ENCODE measurements at places on chromosomes 3 and 15. TPM values are rescaled to one million over a fixed set of nuclear protein-coding genes. Genes with fewer than 3 reads are reported as not detected.

Gene TTLL13
- not detected for total RNA-seq

Gene DNAH12
- total RNA-seq: not detected

Gene SLC26A6
- 51.2 TPM for total RNA-seq

Gene TRIM42
- total RNA-seq: not detected

Gene SLC22A14
- total RNA-seq: not detected

Gene RAB5A
- 77.7 TPM for total RNA-seq

Gene ATP8B4
- total RNA-seq: 0.24 TPM

Gene CFAP91
- 5.4 TPM for total RNA-seq

Gene P4HTM
- total RNA-seq: 19.1 TPM

DNA sequence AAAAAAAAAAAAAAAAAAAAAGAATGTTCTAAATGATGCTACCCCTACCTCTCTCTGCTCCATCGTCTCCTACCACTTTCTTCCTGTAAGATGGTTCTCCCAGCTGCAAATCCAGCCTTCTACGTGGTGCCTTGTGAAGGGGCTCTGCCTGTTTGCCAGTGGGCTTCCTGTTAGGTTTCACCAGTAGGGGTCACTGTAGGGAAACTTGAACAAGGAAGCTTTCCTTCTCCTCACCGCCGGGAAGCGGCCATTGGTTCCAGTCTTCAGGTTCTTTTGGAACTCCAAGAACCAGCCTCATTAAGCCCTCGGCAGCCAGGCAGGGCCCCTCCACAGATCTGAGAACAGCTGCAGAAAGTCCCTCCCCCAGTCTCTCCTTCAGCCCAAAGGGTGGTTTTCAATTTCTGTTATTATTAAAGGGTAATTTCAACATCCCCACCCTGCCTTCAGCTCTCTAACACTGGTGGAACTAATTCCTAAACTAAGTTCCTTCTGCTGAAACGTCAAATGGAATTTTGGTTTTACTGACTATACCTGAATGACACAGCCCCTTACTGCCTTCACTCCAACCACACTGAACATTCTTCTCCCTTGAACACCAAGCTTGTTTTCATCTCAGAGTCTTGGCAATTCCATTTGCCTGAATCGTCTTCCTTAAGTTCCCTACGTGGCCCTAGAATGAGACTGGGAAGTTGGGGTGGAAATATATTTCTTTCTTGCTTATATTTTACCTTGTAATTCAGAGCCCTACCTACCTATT is 13.5 kb downstream of the MCCC1 start:
- H3K4me1 ChIP-seq: no peaks in the 10 kb centered on the region
- peaks cover 28% of the 10 kb centered on the region for H3K36me3 ChIP-seq
- H3K27me3 ChIP-seq: no peaks in the 10 kb centered on the region
- no peak for DNase-seq
- no peak overlapping the region for H3K4me3 ChIP-seq
- no peak overlapping the region for H3K27ac ChIP-seq

DNA sequence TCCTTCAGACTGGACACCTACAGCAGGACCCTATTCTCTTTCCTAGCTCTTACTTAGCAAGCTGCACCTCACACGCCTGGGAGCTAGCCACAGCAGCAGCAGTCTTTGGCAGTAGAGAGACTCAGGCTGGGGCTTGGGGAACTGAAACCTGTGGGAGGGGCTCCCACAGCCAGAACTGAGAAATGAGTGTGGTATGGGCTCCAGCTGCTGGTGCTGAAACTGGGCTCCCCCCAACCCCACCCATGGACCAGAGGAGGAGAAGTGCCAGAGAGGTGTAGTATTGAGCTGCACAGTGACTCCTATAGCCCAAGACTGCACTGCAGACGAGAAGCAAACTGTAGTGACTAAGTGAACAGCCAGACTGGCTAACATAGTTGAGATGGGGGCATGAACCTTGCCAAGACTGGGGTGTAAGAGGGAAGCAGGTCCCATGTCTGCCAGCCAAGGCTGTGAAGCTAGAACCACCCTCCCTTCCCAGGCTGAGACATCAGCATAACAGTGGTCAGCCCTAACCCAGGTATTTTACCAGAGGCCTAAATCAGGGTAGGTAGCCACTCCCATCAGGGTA is 62.5 kb downstream of the MYO5A start:
- H3K27ac ChIP-seq: no peak overlapping the region
- no peaks in the 10 kb centered on the region for H3K27me3 ChIP-seq
- no peak for DNase-seq
- H3K36me3 ChIP-seq: no peaks in the 10 kb centered on the region
- peaks cover 6% of the 10 kb centered on the region for H3K4me1 ChIP-seq

DNA sequence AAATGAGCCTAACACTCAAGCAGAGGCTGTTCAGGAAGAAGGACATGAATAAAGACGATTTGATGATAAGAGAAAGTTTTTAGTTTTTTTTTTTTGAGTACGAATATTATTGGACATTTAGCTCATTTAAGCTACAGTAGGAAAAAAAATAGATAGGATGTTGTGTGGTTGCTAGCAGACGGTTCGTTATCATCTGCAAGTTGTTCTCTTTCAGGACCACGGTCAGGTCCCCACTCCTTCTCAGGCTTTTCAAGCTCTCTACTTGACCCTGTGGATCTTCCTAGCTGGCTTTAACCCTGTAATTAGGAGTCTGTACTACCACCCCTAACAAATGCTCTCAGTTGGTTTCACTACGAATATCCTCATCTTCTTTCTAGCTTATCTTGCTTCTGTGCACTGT is 1.1 kb downstream of the KCNH8 start:
- peaks cover 5% of the 10 kb centered on the region for H3K4me1 ChIP-seq
- DNase-seq: peak; percentile 68
- H3K36me3 ChIP-seq: no peaks in the 10 kb centered on the region
- peak overlapping the region; percentile 91 for H3K4me3 ChIP-seq
- H3K27me3 ChIP-seq: no peaks in the 10 kb centered on the region

DNA sequence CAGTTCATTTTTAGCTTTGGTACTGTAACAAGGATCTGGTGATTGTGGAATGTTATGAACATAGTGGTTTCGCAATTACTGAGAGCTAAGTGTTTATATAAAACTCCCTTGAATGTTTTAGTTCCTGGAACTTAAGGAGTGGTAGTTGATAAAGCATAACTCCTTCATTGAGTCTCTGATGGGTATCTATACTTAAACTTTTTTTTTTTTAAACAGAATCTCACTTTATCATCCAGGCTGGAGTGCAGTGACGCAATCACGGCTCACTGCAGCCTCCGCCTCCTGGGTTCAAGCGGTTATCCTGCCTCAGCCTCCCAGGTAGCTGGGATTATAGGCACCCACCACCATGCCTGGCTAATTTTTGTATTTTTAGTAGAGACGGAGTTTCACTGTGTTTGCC is 11.3 kb downstream of the PRKCI start:
- H3K27ac ChIP-seq: no peak overlapping the region
- H3K4me3 ChIP-seq: no peak overlapping the region
- H3K36me3 ChIP-seq: peaks cover 16% of the 10 kb centered on the region
- H3K27me3 ChIP-seq: no peaks in the 10 kb centered on the region
- no peaks in the 10 kb centered on the region for H3K4me1 ChIP-seq
- no peak for DNase-seq

DNA sequence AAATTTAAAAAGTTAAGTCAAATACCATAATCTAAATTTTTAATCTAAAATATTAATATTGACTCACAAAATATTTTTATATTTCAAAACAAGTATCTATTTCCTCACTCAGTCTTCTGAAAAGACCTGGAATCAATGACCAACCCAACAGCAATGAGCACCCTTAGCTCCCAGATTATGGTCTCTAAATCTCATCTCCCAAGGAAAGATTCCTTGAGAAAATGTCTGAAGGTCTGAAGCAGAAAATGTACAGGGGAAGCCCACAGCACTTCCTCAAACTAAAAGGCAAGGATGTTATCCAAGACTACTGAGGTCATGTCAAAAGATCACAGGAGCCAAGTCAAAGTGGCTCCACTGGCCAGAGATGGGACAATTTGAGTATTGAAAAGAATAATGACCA is 51.0 kb upstream of the SLCO2A1 start:
- H3K27me3 ChIP-seq: no peaks in the 10 kb centered on the region
- H3K27ac ChIP-seq: no peak overlapping the region
- no peaks in the 10 kb centered on the region for H3K36me3 ChIP-seq
- H3K4me3 ChIP-seq: no peak overlapping the region

DNA sequence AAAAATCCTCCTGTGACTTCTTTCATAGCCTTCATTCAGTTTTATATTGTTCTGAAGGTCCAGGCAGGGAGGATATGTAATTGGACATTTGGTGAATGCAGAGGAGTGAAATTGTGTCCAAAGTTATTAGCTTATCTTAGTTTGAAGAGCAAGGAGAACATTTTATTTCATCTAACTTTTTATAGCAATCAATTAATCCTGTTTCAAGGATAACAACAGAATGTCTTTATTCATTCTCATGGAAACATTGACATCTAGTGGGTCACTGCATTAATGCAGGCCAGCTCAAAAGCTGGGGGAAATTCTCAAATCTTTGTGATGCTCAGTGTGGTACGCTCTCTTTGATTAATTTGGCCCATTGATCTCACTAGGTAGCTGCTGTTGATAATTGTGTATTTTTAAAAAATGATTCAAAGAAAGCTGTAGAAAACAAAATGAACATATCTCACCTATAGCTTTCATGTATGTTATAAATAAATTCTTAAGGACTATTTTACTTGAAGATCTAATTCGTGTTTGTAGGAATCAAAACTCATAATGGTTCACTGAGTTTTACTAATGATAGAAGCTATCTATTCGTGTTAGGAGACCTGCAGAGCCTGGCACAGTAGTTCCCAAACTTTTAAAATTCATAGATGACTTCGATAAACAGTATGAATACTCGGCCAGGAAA is 150.8 kb upstream of the KCNMB2 start:
- H3K4me3 ChIP-seq: no peak overlapping the region
- H3K27ac ChIP-seq: no peak overlapping the region
- DNase-seq: peak; percentile 1
- H3K36me3 ChIP-seq: no peaks in the 10 kb centered on the region

- no peak overlapping the region for H3K27ac ChIP-seq
- H3K4me3 ChIP-seq: no peak overlapping the region
- no peak for DNase-seq
- no peaks in the 10 kb centered on the region for H3K27me3 ChIP-seq
- no peaks in the 10 kb centered on the region for H3K4me1 ChIP-seq
- H3K36me3 ChIP-seq: no peaks in the 10 kb centered on the region
Observed at GRCh38 chr15:63231206-63231605, 41.8 kb downstream of the RAB8B start.

GRCh38 chr3:182503401-182503800 is 289.9 kb upstream of the ATP11B start:
- no peaks in the 10 kb centered on the region for H3K27me3 ChIP-seq
- H3K27ac ChIP-seq: no peak overlapping the region
- no peaks in the 10 kb centered on the region for H3K36me3 ChIP-seq

DNA sequence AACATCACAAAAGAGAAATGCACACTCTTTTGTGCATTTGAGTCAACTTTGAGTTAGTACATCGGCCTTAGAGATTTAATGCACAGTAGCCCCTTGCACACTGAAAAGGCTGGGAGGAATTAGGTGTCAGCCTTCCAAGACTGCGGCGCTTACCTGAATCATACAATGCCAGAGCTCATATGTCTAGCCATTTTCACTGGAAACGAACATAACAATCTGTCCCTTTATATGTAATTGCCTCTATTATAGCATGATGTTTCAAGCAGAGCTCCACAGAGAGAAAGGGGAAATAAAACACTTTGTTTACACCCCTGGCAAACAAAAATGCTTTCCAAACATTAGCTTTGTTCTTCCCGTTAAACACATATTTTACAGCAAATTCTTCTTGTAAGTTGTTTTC is 315.7 kb upstream of the SLCO3A1 start:
- H3K4me3 ChIP-seq: no peak overlapping the region
- H3K36me3 ChIP-seq: no peaks in the 10 kb centered on the region
- no peaks in the 10 kb centered on the region for H3K4me1 ChIP-seq
- no peaks in the 10 kb centered on the region for H3K27me3 ChIP-seq
- no peak overlapping the region for H3K27ac ChIP-seq
- no peak for DNase-seq

GRCh38 chr3:45480218-45480617 is 91.8 kb downstream of the LARS2 start:
- H3K27ac ChIP-seq: no peak overlapping the region
- no peaks in the 10 kb centered on the region for H3K4me1 ChIP-seq
- H3K4me3 ChIP-seq: no peak overlapping the region
- no peaks in the 10 kb centered on the region for H3K27me3 ChIP-seq
- no peak for DNase-seq

DNA sequence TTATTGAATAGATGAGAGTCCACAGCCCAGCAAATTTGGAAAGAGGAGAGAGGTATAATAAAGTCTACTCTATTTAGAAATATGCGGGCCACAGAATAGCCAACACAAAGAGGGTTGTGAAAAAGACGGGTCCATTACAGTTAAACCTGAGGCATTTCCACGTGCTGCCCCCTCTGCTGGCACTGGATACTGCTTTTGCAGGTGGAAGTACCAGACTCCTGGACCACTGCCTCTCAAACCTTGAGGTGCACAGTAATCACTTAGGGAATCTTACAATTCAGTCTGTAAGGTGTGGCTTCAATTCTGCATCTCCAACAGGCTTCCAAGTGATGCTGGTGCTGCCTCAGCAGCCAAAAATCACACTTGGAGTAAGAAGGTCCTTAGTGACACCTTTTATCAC is 3.0 kb upstream of the TFDP2 start:
- H3K4me1 ChIP-seq: no peaks in the 10 kb centered on the region
- no peak overlapping the region for H3K27ac ChIP-seq
- no peaks in the 10 kb centered on the region for H3K36me3 ChIP-seq

- DNase-seq: no peak
- no peak overlapping the region for H3K27ac ChIP-seq
- no peaks in the 10 kb centered on the region for H3K27me3 ChIP-seq
- no peaks in the 10 kb centered on the region for H3K36me3 ChIP-seq
- no peak overlapping the region for H3K4me3 ChIP-seq
- H3K4me1 ChIP-seq: no peaks in the 10 kb centered on the region
Observed at GRCh38 chr15:92578096-92578835, 77.3 kb downstream of the FAM174B start.

GRCh38 chr3:187551416-187551815 is 118.8 kb downstream of the SST start:
- DNase-seq: no peak
- no peaks in the 10 kb centered on the region for H3K4me1 ChIP-seq
- no peaks in the 10 kb centered on the region for H3K36me3 ChIP-seq
- H3K4me3 ChIP-seq: no peak overlapping the region
- H3K27me3 ChIP-seq: no peaks in the 10 kb centered on the region
- H3K27ac ChIP-seq: no peak overlapping the region

DNA sequence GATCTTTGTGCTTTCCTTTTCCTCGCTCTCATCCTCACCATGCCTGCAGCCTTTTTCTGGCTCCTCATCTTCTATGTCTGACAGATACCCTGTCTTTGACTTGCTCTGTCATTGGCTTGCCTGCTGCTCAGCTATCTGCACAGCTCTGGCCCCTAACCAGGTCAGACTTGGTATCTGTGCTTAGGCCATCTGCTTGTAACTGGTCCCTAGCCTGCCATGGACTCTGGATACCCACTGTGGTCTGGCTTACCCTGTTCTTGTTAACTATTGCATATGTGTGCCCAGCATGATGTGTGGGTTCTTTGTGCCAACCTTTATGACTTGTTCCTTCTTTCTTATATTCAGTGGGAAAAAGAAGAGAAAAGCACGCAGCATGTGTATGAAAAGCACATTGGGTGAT is 109.7 kb upstream of the ROPN1 start:
- no peak overlapping the region for H3K27ac ChIP-seq
- H3K36me3 ChIP-seq: no peaks in the 10 kb centered on the region
- DNase-seq: no peak

DNA sequence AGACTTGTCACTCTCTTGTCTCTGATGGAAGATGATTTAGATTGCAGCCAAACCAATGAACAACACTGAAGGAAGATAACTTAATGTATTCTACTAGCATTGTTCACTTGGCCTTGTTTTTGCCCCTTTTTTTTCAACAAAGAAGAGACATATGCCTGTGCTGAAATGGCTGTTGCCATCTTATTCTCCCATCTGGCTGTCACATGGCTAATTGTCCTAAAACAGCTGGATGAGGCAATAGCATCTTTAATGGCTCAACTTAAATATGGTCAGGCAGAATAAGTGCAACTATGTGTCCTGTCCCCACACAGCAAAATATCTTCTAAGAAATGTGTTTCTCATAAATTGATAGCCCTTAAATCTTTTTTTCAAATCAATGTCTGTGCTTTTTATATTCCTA is 576.9 kb downstream of the TUSC7 start:
- no peak overlapping the region for H3K27ac ChIP-seq

Measured in H1 (cell line).